ENCODE measurements at places on chromosomes 4 and X.

DNA sequence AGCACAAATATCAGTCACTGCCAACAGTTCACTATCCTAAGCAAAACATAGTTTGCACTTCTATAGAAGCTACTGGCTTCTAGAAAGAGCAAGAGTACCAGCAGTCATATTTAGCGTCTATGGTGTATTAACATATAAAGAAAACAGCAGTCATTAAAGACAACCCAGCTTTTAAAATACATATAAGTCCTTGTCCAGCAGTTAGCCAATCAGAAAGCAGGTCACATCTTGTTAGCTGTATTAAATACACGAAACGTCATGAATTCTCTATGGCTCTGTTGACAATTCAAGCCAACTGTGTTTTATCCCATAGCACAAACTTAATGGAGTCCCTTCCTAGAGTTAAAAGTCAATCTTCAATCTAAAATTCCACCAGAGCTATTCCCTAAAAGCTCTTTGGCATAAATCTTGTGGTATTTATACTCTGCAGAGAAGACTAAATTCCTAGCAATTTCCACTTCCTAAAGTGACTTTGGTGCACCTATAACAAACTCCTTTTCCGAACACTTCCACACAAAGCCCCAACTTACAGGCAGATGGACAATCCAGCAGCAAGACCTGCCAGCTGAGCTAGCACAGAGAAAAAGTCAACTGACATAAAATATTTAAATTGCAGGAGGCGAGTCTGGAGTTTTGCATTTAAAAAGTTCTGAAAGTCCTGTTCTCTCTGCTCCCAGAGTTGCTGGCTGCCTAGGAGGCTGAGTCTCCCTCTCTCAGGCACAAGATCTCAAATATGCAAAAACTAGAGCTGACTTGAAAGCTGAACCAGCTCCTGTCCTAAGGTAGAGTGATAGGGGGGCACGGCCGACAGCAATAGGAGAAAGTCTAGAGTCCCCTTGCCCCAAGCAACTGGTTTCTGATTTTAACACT is 1.3 kb downstream of the LDB2 start:
- DNase-seq, result no peak

DNA sequence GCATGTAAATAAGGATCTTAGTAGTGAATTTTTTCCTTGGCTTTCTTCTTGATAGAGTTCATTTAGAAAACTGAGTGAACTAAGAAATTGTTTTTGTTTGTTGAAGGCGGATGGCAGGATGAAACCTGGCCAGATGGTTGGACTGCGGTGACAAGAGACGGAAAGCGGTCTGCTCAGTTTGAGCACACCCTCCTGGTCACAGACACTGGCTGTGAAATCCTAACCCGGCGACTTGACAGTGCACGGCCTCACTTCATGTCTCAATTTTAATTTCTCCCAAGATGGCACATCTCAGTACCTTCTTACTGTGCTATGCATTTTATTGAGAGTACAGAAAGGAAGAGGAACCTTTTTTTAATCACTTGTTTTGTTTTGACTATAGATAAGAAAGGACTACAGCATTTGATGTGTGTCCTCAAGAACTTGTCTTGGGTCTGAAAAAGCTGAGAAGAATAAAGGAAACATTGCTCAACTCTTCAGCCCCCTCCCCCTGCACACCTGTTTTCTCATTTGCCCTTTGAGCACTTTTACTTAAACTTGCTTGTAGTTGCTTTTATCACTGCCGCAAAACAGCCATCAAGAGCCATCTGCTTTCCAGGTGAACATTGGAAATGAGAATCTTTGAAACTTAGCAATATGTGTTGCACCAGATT is 27.4 kb downstream of the ADH5 start:
- DNase-seq, result no peak

- no peak for DNase-seq
These were observed 28.9 kb downstream of the OFD1 start for GRCh38 chrX:13763489-13763888.

DNA sequence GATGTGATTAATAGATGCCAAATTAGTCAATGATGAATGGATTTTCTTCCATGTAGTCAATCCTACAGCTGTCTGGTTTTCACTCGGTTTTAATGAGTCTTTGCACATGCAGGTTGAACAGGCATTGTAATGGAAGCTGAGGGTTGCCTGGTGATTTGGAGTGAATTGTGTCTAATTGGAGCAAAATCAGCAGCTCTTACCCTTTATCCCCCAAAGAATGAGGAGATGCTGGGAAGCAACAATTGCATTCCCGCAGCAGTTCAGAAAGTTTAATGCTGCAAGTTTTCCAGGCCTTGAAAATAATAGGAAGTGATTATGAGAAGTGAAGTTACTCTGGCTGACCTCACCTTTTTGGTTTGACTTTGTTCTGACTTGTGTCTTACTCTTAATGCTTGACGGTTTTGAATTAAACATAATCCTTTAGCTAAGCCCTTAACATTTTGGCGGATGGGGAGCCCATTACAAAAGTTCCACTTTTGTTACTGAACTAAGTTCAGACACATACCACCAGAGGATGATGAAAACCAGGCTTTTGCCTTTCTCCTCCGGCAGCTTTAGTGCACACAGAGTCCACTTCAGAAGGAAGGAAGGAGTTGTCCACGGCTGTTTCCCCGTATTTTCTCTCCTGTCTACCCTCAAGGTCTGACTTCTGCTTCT is 78.8 kb upstream of the TBC1D9 start:
- no peak for DNase-seq

GRCh38 chrX:151929126-151929525 is 16.4 kb downstream of the MAGEA4 start:
- DNase-seq, result no peak

DNA sequence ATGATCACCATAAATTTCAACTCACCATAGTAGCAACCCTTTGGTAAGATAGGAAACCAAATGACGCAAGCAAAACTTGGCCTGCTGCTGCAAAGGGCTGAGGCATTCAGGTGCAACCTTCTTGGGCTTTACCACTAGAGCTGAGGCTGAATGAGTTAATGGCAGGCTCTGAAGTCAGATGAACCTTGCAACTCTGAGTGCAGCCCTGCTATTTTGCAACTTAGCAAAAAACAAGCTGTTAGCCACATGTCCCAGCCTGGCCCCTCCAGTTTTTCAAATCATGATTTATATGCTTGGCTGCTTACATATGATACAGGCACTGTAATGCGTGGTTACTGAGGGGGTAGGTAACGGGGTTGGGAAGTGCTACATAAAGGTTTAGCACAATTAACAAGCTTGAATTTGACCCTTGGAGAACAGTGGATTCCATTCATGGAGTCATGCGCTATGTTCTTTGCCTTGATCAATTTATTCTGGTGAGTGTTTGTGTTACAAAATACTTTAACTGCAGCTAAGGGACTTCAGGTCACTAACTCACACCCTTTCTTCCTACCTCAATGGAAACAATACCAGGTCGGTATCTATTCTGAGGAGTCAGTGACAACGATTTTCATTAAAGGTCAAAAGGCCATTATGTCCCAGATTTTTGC is 80.5 kb upstream of the PPARGC1A start:
- no peak for DNase-seq

DNA sequence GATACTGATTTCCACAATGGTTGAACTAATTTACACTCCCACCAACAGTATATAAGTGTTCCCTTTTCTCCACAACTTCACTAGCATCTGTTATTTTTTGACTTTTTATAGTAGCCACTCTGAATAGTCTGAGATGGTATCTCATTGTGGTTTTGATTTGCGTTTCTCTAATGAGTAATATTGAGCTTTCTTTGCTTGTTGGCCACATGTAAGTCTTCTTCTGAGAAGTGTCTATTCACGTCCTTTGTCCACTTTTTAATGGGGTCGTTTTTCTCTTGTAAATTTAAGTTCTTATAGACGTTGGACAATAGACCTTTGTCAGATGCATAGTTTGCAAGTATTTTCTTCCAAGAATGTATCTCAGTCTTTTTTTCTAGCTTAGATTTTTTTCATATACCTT is 10.0 kb downstream of the FBXW7 start:
- no peak for DNase-seq

GRCh38 chr4:113919611-113920010 is 59.8 kb downstream of the ARSJ start:
- DNase-seq, result no peak

DNA sequence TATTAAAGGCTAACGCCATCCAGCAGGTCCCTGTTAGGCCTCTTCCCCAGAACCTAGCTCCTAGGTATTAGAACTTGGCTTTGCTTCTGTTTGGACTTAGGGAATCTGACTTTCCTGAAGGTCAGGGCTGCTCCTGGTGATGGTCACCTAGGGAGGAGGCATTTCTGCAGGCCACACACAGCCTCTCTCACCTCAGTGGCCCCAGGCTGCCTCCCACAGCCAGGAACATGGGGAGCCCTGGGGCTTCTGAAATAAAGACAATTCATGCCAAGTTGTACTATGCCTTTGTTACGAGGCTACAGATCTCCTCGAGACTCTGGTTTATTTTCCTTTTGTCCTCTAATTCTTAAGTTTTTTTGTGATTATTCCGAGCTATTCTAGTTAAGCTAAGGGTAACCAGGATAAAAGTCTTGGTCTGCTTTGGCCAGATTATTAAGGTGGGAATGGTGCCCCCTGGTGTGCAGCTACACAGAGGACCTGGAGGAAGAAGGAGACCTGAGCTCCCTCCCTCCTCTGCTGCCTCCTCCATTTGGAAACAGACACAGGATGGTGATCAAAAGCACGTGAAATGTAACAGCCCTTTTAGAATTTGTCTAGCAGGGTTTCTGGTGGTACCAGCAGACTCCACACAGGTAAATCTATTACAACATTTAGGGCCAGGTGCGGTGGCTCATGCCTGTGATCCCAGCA is 131.0 kb downstream of the DCLK2 start:
- no peak for DNase-seq

DNA sequence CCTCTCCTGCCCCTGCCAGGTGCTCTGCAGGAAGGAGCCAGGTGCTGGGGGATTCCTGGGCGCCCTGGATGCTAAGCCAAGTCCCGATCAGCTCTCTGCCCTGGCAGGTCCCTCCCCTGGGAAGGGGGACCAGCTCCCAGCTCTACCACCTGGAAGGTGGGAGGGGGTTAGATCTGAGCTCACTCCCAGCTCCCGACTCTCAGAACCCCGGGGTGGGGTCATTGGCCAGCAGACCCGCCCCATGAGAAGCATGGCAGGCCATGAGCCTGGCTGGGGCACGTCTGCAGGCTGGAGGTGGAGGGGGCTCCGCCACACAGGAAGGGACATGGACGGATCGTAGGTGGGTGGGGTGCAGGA is 83.4 kb upstream of the NKX1-1 start:
- DNase-seq, result no peak

- DNase-seq, result no peak
These were observed 58.2 kb upstream of the CASK start for GRCh38 chrX:41981481-41982013.

DNA sequence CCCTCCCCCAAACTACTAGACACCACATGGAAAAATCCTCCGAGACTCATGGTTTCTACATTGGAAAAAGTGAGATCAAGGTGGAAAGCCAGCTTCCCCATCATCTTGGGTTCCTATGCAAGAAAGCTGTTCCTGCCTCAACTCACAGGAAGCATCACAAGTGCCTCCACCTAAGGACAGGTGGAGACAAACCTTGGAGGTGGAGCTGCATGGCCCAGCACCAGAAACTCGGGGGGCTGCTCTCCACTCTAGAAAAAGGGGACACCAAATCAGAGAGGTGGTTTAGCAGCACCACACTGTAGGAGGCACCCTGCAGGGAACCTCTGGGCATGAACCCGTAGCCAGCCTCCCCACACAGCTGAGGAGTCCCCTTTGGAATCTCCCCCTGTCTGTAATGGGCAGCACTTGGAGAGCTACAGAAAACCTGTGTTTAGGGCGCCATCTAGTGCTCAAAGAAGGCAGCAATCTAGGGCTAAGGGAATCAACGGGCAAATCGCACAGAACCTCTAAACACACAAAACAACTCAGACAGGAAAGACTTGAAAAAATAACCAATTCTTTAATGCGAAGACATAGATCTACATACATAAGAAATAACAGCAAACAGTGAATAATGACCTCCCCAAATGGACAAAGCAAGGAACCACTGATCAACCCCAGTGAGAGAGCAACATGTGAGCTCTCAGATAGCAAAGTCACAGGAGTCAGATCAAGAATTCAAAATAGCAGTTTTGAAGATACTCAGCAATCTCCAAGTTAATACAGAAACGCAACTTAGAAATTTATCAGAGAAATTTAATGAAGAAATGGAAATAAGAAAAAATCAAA is 37.0 kb upstream of the ZBTB33 start:
- no peak for DNase-seq

- no peak for DNase-seq
These were observed 57.1 kb upstream of the EFHC2 start for GRCh38 chrX:44400588-44400987.

GRCh38 chr4:20305976-20306375 is 54.3 kb downstream of the SLIT2 start:
- no peak for DNase-seq

- DNase-seq, result no peak
These were observed 69.8 kb downstream of the GPAT3 start for GRCh38 chr4:83605744-83606172.

DNA sequence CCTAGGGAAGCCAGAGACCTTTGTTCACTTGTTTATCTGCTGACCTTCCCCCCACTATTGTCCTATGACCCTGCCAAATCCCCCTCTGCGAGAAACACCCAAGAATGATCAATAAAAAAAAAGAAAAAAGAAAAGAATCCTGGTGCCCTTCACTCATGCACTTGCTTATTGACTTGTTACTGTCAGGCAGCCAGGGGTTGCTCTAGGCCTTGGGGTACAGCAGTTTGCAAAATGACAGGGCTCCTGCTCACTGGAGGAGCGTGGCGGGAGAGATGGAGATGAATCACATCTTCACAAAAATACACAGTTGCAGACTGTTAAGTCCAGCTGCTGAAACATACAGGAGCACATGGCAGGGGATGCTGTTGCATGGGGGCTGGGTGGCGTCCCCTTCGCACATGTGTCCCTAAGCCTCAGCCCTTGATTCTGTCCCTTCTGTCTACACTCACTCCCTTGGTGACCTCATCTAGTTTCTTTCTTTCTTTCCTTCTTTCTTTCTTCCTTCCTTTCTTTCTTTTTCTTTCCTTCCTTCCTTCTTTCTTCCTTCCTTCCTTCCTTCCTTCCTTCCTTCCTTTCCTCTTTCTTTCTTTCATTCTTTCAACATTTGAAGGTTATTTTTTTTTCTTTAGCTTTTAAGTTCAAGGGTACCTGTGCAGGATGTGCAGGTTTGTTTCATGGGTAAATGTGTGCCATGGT is 16.9 kb upstream of the TMEM271 start:
- no peak for DNase-seq

DNA sequence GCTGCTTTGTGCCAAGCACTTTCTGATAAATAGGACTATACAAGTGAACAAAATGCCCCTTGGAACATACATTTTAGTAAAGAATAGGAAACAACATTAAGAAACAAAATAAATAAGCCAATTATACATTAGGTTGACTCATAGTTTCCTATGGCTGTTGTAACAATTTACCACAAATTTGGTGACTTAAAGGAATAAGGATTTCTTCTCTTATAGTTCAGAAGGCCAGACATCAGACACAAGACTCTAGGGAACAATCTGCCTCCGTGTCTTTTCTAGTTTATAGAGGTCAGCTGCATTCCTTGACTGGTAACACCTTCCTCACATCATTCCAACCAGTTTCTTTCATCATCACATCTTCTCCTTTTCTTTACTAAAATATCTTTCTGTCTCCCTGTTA is 235.9 kb upstream of the PCDH18 start:
- DNase-seq, result no peak

Data from SW 1271 (cell line).